ENCODE measurements at places on chromosomes 7 and 10. TPM values are rescaled to one million over a fixed set of nuclear protein-coding genes. Genes with fewer than 3 reads are reported as not detected.

DNA sequence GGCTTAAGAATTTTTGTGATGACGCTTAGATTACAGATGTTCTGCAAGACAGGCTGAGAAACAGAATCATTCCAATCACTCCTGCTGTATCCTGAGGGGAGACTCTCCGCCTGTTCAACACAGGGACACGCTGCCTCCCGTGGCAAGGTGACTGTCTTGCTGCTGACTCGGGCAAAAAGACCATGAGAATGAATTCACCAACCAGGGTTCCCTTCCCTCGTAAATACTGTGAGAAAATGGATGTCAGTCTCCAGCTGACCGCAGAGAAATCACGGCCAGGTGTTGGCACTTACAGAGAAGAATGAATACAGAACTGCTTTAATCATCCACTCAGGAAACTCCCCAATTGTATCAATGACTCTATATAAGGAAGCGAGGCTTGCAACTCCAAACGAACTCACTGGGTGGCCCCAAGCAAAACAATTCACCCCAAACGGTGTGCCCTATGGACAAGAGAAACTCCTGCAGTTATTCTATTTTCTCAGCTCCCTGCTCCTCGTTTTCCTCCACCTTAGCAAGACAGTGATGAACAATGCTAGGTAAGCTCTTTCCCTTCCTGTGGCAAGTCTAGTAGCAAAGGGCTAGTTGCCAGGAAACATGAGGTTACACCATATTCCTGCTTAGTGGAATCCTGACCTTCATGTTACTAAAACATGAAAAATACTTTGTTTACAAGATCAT is 22.8 kb downstream of the GNA12 start:
- DNase-seq, result no peak

GRCh38 chr7:29839302-29839701 is 33.0 kb downstream of the WIPF3 start:
- no peak for DNase-seq

The PPP1R17 gene
- not detected for total RNA-seq

The RARRES2 gene
- not detected for total RNA-seq

Data from activated CD4-positive, alpha-beta T cell treated with anti-CD3 and anti-CD28 coated beads, Interleukin-2, amount 10 ng/mL, durations not matched to agents 24 days and 14 days (primary cell).